ENCODE measurements at places on chromosomes 5 and 9.

DNA sequence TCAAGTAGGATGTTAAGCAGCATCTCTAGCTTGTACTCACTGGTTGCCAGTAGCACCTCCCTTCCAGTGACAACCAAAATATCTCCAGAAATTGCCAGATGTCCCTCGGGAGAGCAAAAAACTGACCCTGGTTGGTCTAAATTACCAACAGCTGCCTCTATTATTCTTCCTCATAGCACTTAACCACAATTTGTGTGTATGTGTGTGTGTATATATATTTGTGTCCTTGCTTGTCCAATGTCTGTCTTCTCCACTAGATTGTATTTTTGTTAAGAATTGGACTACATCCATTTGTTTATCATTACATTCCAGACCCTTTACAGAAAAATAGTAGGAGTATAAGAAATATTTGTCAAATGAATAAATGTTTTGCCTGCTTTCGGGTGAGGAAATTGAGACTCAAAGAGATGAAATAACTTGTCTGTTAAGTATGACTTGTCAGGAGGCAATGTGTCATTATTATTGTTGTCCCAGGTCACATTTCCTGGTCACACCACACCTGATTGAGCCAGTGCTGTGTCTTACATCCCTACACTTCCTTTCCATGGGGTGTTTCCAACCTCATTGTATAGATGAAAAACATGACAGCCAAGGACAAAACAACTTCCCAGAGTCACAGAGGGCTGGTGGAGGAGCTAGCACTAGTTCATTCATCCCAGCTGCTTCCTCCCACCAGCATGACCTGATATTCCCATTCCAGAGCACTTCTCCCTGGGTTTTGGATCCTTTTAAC is 11.4 kb upstream of the GRPEL2 start:
- no peak for DNase-seq

DNA sequence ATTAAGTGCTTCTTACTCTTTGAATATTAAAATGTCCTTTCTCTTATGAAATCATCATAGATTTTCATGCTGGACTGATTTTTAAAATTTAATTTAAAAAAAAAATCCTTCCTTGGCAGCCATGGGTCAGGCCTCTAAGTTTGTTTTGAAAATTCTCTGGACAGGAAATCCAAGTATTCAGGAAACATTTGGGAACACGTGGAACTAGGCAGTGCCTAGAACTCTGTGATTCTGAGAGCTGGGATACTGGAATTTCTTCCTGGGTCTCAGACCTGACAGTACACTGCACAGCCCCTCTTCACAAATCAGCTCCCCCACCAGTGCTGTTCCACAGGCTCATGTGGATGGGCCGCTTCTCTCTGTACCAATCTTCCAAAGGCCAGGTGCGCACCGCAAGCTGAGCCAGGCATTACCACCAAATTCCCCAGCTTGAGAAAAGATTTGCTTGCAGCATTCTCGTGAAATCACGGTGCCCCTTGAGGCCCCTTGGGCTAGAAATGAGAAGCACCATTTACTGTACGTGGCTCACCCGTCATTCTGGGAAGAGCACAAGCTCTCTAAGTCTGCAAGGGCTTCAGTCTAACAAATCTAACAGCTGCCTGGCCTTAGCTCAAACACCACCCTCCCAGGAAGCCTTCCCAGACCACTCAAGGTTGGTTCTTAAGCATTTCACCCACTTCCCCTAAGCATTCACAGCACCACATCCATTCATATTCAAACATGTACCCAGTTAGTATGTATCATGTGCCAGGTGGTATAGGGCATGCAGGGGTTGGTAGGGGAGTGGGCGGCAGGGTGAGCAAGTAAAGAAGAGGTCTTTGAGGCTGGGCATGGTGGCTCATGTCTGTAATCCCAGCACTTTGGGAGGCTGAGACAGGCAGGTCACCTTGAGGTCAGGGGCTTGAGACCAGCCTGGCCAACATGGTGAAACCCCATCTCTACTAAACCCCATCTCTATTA is 26.5 kb downstream of the B4GALT1 start:
- DNase-seq, result no peak

DNA sequence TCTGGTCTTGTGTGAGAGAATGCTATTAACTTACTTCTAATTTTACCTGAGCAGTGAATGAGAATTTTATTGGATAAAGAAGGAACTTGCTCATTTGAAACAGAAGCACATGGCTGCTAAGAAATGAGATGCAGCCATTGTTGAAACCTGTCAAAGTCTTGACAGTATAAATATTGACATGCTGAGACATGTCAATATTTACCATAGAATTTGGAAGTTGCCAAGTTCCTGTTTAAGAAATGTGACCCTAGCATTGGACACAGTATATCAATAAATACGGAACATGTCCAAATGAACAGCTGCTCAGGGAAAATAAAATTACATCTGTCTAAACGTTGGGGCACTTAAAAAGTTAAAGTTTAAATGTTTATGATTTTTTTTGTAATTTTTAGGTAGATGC is 7.8 kb downstream of the XRCC4 start:
- DNase-seq, result no peak

DNA sequence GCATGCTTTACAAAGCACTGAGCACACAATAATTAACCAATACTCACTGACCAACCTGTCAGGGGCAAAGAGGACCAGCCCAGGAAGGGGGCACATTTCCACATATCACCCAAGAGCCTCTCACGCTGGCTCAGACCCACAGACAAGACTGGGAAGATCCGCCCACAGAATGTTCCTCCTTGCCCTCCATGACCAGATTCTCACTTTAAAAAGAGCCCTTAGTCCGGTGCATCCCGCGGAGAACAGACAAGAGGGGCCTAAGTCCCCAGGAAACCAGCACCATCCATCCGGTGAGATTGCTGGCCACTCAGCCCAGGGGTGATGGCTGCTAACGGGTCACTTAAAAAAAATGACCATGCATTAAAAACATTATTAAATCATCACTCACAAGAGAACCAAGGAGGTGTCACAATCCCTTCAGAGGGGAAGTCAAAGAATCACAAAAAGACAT is 32.9 kb downstream of the SEMA4D start:
- no peak for DNase-seq

GRCh38 chr5:15943487-15943886 is 236.1 kb downstream of the MARCHF11 start:
- DNase-seq, result no peak

GRCh38 chr9:68551191-68551590 is 10.5 kb upstream of the TMEM252 start:
- no peak for DNase-seq

GRCh38 chr5:172694061-172694460 is 53.0 kb downstream of the NEURL1B start:
- no peak for DNase-seq

DNA sequence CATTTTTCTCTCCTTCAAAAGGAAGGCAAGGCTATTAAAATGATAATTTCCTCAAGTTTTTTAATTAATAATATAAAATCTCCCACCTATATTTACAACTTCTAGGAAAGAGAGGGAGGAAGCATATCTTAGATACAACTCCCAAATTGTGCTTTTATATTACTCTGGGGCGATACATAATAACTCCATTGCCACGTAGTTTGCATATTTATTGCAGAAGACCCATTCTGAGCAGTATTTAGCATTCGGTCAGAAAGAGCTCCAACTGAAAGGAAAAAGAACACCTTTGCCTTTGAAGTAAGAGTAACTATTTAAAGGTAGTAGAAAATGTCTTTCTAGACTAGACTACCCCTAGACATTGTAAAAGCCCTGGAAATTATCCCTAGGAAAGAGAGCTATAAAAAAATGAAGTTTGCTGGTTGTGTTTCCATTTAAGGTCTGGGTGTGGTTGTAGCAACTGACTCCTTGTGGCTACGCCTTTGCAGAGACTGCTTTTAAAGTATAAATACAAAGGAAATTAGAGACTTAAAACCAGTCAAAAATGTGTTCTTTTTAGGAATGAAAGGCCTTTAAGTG is 566.1 kb downstream of the ZNF608 start:
- DNase-seq, result no peak

- DNase-seq, result no peak
Observed at GRCh38 chr9:89804766-89805531, 200.1 kb downstream of the GADD45G start.

DNA sequence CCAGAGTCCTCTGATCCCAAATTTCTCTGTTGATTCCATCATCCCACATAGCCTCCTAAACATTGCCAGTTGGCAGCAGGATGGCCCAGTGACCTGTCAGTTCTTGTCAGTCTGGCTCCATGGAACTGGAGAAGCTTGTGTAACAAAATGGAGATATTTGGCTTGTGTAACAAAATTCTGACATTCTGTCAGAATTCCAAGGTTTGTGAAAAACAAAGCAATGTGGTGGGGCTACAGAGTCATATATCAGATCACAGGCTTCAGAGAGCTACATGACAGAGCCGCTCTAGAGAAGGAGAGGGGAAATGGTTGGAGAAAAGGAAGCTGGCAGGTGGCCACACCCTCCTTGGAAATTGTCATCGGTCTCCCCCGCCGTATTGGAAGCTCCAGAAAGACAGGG is 75.4 kb upstream of the MAN2A1 start:
- DNase-seq, result no peak

- DNase-seq, result peak; percentile 57
Observed at GRCh38 chr9:93183663-93184431, at the start of gene WNK2. Gene WNK2 (plus strand): TSS chr9:93184139. CDS start chr9:93184930, 791 bp downstream.

DNA sequence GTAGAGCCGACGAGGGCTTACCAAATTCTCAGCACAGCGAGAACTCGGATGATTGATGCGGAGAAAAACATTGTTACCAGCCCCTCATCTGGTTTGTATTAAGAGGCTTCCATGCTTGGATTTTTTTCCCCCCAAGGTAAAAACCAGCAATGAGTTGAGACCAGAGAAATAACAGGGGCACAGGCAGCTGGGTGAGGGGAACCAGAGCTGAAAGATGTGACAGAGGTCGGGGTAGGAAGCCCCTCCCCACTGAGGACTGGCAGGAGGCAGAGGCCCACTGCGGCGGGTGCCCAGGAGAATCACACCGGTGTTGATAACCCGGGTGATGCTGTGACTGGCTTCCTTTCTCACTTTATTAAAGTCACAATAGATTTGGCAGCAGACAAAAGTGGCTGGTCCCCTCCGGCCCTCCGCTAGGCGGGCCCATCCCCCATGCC is 116.5 kb upstream of the PHYKPL start:
- no peak for DNase-seq

DNA sequence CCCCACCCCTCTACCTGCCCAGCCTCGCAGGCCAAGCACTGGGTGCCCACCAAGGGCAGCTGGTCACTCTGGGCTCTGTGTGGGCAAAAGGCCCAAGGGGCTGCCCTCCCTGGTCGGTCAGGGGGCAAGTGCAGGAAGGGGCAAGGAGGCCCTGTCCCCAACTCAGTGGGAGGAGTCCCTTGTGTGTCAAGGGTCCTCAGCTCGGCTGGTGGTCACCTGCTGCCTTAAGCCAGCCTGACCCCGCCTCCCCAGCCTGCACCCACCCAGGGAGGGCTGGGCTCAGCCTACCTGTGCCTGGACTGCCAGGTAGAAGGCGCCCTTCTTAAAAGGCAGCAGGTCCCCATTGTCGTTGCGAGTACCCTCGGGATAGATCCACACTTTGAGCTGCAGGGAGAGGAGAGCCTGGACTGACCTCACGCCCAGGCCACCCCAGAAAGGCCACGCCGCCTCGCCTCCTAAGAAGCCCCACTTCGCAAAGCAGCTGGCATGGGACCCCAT is 10.9 kb downstream of the AGPAT2 start:
- no peak for DNase-seq

GRCh38 chr5:157312492-157312891 is 46.6 kb downstream of the CYFIP2 start:
- peak; percentile 21 for DNase-seq

GRCh38 chr5:180332051-180332517 is 21.1 kb downstream of the GFPT2 start:
- no peak for DNase-seq

GRCh38 chr9:129968690-129969485 is 74.1 kb downstream of the FNBP1 start:
- DNase-seq, result no peak

- DNase-seq, result no peak
Observed at GRCh38 chr9:122309861-122310260, 45.2 kb downstream of the MRRF start.

Measured in progenitor cell of endocrine pancreas (in vitro differentiated cells).